Osteocyte (in vitro differentiated cells): ENCODE measurements at places on chromosomes 2 and 18.
A peak's percentile ranks its signal among the peaks of the same experiment; 100 is the strongest.

DNA sequence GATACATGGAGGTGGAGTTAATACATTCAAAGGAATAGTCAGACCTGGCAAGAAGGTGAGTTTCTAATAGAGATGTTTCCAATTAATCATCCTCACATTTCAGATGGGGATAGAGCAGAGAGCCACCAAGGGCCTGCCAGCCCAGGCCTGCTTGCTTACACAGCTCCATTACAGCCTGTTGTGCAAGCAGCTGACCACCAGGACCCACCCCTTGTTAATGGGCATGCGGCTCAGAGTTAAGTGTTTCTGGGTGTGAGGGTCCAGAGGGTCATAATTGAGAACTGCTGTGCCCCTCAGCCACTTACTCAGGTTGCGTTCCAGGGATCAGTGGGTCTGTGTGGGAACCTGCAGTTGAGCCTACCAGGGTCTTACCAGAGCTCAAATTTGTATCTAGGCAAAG, 199.8 kb downstream of the AGPS start:
- DNase-seq = peak; percentile 64

- DNase-seq = no peak
Measured at GRCh38 chr18:31030574-31031278, 11.8 kb downstream of the DSC3 start.

- DNase-seq = no peak
Measured at GRCh38 chr2:113010088-113010487, 4.8 kb downstream of the IL36A start.

GRCh38 chr2:23712756-23713151, 214.2 kb downstream of the ATAD2B start:
- DNase-seq = no peak

DNA sequence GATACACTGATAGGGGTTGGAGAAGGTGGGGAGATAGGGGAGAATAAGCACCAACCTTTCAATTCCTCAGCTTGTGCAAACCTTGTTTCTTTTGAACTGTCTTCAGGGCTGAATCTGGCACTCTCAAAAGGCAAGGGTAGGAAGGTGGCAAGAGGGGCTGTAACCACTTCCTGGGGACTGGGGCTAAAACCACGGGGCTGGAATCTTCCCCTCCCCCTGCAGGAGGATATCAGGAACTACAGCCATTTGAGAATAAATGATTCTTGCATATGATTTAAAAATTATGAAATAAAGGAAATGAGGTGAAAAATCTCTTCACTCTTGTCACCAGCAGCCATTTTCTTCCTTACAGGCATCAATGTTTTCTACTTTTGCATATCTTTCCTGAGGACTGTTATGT, 50.8 kb downstream of the ATOH8 start:
- no peak for DNase-seq

DNA sequence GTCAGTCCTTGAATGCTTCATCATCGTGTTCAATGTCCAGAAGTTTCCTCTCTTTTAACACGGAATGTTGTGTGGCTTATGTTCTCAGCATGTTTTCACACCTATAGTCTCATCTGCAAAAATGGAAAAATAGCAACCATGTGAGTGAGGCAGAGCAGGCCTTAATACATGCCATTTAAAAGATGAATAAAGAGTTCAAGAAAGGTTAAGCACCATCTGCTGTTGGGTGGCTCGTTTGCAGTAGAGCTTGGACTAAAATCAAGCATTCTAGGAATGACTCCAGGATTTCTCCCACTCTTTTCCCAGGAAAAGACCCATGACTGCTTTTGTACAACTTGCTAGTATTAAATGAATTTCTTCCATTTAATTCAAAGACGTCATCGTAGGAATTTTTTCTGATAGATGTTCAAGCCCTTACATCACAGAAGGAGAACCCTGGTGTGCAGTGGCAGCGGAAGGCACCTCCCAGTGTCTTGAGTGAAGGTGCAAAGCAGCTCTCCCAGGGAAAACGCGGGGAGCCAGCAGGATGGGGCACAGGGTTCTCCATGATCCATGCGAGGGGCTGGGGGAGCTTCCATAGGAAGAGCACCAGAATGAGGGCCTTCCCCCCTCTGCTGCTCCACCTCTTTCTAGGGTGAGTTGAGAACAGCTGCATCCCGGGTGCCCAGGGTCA, 9.6 kb downstream of the DCDC2C start:
- no peak for DNase-seq

- DNase-seq = no peak
Measured at GRCh38 chr2:232920760-232921159, 50.7 kb downstream of the SNORC start.

DNA sequence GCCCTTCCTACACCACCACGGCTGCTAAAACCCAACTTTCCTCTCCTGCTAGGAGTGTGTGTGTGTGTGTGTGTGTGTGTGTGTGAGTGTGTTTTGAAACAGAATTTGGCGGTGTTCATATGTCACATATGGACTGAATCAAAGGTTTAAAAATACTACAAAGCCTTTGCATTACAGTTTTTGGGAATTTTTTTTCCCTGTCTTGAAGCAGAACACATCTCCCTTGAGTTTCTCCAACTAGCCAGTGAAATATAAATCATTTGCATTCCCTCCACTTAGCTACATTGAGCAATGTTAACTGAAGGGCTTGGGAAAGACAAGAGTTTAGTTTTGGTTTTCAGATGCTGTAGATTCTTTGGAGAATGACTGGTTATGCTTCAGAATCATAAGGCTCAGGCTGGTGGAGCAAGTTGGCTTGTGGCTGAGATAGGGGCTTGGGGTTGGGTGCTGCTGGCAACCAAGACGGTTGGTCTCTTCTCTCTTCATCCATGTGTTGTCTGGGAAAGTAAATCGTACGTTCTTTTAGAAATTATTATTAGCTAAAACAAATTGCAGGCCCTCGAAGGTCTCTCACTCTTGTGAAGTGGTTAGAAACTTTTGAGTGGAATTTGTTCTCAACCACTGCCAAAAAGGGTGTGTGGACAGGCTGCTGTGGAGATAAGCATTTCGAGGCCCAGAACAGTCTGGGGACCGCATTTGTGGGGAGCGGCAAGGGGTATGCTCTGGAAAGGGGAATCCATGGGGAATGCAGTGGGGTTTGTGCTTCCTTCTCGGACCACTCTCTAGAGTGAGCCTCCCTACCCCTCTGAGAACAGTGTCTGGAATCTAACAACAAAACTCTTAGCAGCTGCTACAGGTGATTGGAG, 1.4 kb downstream of the NRP2 start:
- DNase-seq = no peak

GRCh38 chr2:220434385-220434784, 807.0 kb downstream of the SLC4A3 start:
- no peak for DNase-seq

DNA sequence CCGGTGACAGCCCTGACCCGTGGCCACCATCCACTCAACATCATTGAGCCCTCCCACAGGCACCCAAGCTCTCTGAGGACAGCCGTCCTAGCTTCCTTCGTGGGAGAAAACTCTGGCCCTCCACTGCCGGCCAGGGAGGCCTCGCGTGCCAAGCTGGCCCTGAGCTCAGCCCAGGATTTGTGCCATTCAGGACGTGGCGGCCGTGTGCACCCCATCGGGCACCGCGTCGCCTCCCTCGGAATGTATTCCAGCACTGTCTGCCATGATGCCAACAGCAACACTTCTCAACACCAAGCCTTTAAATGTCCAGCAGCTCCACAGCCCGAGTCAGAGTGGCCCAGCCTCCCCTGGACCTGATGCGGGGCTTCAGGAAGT, 35.7 kb downstream of the ZNF516 start:
- DNase-seq = peak; percentile 81

- DNase-seq = no peak
Measured at GRCh38 chr2:48364100-48364499, 165.9 kb upstream of the STON1 start.

- DNase-seq = no peak
Measured at GRCh38 chr2:20429528-20429927, 17.3 kb upstream of the RHOB start.

DNA sequence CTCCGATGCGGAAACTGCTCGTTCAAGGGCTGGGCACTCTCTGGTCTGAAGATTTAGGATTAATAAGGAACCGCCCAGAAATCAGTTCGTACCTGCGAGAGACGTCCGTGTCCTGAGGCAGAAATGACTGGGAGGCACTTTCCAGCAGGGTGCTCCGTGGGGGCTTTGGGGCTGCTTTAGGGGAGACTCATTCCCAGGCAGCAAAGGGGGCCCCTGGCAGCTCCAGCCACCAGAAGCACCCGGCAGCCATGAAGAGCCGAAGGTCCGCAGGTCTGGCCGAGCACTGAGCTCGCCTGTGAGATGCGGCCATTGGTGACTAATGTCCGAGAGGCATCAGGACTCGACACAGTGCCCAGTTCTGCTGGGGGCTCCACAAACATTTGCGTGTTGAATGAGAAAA, 20.9 kb downstream of the KCNG2 start:
- no peak for DNase-seq

DNA sequence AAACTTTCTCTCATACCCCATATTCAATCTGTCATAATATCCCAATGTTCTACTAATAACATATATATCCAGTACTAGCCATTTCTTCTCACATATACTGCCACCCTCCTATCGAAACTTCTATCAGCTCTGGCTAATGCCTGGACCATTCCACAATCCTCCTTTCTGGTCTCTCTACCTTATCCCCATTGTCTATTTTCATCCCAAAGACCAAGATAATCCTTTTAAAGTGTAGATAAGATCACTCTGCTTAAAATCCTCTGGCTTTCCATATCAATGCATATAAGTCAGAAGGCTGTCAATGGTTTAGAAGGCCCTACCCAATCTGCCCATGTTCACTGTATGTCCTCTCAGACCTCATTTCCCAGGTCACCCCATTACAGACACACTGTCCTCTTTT, 229.6 kb downstream of the ZEB2 start:
- no peak for DNase-seq

GRCh38 chr18:51082571-51083267, 52.7 kb downstream of the SMAD4 start:
- no peak for DNase-seq

GRCh38 chr18:55573386-55573785, 14.6 kb downstream of the TCF4 start:
- no peak for DNase-seq

- DNase-seq = no peak
Measured at GRCh38 chr18:34783501-34783900, 73.4 kb downstream of the DTNA start.

GRCh38 chr18:54269893-54270844, 852 bp downstream of the POLI start:
- no peak for DNase-seq

- peak; percentile 76 for DNase-seq
Measured at GRCh38 chr2:96505231-96505889, at the start of gene NEURL3. TSS of gene NEURL3 (minus strand) at chr2:96505357. CDS start at chr2:96505286, 71 bp downstream.

DNA sequence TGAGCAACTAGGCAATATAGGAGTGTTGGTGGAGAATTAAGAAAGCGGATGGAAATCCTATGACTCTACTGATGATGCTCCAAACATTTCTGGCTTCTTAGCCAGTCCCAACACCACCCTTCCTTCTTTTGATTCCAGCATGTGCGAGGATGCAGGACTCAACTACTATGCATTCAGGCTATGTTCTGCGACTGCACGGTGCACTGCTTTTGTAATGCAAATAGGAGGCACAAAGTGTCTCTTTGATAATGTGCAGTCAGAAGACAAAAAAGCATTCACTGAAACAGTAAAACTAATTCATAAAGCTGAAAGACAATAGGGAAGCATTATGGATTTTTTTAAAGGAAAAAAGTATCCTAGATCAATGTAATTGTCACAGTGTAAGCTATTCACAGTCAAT, 106.7 kb downstream of the MEIS1 start:
- no peak for DNase-seq

GRCh38 chr2:184530239-184530638, 68.1 kb upstream of the ZNF804A start:
- peak; percentile 75 for DNase-seq

GRCh38 chr18:51537487-51537886, 340.0 kb upstream of the MEX3C start:
- no peak for DNase-seq

DNA sequence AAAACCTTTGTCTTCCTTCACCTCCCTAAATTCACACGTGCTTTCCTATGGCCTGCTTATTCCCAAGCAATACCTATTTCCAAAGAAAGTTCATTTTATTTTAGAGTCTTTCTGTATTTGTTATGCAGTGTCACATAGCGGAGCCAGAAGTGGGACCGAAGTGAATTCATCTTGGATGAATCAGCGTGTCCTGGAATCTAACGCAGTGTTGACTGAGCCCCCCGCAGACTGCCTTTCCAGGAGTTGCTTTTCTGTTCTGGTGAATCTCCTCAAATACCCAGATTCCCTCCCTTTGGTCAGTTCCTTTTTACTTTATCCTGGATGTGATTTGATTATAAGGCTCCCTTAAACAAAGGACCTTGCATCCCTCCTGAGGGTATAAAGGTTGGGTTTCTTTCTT, 10.8 kb downstream of the ALPP start:
- no peak for DNase-seq

DNA sequence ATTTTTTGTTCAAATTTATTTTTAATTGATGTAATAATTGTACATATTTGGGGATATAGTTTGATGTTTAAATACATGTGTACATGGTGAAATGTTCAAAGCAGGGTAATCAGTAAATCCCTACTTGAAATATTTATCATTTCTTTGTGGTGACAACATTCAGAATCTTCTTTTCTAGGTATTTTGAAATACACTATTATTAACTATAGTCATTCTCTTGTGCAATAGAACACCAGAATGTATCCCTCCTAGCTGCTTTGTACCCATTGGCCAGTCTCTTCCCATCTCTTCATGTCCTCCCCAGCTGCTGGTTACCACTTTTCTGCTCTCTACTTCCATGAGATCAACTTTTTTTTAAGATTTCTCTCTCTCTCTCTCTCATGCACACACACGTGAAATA, 126.5 kb downstream of the ZNF407 start:
- no peak for DNase-seq

DNA sequence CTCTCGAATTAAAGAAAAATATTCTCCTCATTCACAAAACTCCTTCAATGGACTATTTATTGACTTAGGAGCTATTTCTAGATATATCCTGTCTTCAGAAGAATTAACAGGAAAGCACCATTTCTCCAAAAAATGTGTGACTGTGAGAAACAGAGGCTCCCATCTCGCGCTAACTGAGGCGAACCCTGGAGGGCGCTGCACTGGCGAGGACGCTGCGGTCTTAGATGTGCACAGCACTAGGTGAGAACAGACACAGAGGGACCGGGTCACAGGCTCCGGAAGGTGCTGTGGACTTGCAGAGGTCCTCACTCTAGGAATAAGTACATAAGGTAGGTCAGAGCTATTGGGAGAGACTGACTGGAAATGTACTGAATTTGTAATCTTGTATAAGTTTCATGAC, 229.7 kb upstream of the SLC35G4 start:
- no peak for DNase-seq

DNA sequence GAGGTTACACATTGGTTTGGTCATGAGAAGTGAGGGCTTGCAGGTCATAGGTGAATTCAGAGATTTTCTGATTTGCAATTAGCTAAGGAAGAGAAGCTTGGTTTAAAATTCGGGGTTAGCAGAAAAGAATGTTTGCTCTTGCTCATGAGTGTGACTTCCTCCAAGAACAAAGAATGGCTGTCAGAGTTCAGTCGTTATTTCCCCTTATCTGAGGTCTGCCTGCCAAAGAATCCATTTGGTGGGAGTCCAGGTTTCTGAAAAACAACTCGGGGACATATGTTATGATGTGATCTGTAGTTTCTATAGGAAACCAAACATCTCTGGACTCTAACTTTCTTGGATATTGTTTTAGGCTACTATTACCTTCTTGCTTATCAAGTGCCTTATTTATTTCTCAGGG, 3.2 kb upstream of the UGT1A6 start:
- no peak for DNase-seq

- DNase-seq = no peak
Measured at GRCh38 chr18:31680831-31681568, 3.4 kb downstream of the B4GALT6 start.

- no peak for DNase-seq
Measured at GRCh38 chr18:7600528-7601245, 33.6 kb downstream of the PTPRM start.

- no peak for DNase-seq
Measured at GRCh38 chr2:100748673-100749072, 71.3 kb upstream of the NPAS2 start.
